ENCODE measurements at places on chromosomes 5 and 9.

GRCh38 chr9:116174347-116174746 is 20.8 kb downstream of the PAPPA start:
- DNase-seq: no peak

- DNase-seq: peak; percentile 95
Measured at GRCh38 chr5:32462618-32463017, 18.1 kb upstream of the ZFR start.

GRCh38 chr5:41522193-41522786 is 11.9 kb upstream of the PLCXD3 start:
- no peak for DNase-seq

DNA sequence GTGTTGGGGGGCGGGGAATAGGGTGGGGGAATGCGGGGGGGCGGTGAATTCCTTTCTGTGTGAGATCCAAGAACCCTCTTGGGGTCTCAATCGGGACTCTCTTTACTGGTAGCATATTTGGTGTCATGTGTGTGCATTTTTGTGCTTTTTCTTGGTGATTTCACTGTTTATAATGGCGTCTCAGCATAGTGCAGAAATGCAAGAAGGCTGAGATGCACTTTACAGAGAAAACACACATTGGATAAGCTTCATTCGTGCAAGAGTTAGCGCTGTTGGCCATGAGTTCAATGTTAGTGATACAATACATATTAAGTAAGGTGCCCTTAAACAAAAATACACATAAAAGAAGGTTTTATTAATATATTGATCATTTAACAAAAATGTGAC is 771 bp upstream of the ENTPD8 start:
- no peak for DNase-seq

DNA sequence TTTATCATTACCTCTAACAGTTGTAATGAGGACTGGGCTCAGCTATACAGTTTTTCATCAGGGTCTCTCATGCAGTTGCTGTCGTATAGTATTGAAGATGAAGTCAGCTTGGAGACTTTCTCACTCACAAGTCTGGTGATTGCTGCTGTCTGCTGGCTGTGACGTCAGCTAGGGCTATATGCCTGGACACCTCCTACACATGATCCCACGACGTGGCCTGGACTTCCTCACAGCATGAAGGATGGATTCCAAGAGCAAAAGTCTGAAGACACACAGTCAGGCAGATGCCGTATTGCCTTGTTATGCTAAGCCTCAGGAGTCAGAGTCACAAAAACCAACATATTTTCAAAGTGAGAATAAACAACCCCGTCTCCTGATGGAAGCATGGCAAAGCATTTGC is 193.3 kb downstream of the LURAP1L start:
- DNase-seq: no peak

GRCh38 chr9:111158363-111158762 is 120.1 kb upstream of the LPAR1 start:
- DNase-seq: no peak

GRCh38 chr5:52743529-52743928 is 44.2 kb upstream of the ITGA1 start:
- no peak for DNase-seq

DNA sequence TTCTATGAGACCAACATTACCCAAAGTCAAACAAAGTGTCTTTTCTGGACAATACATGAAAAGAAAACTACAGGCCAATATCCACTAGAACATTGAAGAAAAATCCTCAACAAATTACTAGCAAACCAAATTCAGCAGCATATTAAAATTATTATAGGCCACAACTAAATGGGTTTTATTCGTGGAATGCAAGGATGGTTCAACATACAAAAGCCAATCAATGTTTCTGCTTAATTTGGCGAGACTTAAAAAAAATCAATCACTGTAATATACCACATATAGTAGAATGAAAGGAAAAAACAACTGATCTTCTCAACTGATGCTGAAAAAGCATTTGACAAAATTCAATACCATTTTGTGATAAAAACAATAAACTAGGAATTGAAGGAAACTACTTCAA is 51.8 kb upstream of the FNIP1 start:
- DNase-seq: no peak

GRCh38 chr9:80157561-80157983 is 585.8 kb downstream of the TLE4 start:
- no peak for DNase-seq

- DNase-seq: peak; percentile 70
Measured at GRCh38 chr5:164651546-164652275, 1146.3 kb downstream of the MAT2B start.

DNA sequence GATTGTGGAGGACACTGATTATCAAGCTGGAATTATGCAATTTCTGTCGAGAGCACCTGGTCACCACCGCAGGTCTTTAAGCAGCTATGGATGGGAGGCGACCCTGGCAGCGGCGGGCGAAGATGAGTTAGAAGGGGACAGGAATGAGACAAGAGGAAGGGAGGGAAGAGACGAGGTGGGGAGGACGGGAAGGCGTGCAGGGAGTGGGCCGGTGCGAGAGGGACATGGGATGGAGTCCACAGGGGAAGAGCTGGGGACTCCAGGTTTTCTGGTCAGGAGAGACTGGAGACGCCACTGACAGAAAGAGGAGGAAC is 192.3 kb downstream of the MELK start:
- no peak for DNase-seq

- no peak for DNase-seq
Measured at GRCh38 chr5:177442066-177442826, 4.4 kb upstream of the PRR7 start.

DNA sequence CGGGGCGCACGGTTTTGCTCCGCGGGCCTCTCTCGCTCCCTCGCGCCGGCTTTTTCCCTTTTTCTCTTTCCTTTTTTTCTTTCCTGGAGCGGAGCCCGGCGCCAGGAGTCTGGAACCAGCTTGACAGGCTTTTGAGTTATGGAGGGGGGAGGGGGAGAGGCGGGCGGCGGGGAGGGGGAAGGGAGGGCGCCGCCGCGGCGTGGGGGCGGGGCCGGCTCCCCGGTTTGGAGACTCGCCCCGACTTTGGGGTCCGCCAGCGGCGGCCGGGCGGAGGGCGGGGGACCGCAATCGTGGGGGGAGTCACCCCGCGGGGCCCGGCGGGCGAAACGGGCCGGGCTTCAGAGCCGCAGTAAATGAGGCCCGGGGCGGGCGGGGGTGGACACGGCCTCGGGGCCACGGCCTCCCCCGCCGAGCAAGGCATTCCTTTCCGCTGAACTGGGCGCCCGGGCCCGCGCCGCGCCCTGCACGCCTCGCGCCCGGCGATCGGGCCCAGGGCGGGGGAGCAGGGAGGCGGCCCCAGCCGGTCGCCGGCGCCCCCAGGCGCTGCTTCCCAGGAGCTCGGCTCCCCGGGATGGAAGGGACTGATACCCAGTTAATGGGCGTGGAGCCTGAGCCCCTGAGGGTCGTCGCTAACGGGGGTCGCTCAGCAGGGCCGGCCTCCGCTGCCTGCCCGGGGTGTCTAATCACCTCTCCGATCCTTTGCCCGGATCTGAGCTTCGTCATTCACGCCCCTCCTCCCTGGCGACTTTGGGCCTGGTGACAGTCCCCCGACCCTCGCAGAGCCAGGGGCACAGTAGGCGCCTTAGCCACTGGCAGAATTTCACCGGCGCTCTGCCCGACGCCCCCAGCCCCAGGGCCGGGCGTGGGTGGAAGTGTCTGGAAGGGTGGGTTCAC is 138.1 kb downstream of the C9orf50 start:
- peak; percentile 63 for DNase-seq

- no peak for DNase-seq
Measured at GRCh38 chr5:83222906-83223305, 145.6 kb downstream of the XRCC4 start.

Data from suppressor macrophage treated with lipopolysaccharide for 1 hour (primary cell).